ENCODE measurements at places on chromosomes 16 and 17.

- DNase-seq = no peak
These were observed 1.1 kb downstream of the METTL16 start for GRCh38 chr17:2510559-2510958.

DNA sequence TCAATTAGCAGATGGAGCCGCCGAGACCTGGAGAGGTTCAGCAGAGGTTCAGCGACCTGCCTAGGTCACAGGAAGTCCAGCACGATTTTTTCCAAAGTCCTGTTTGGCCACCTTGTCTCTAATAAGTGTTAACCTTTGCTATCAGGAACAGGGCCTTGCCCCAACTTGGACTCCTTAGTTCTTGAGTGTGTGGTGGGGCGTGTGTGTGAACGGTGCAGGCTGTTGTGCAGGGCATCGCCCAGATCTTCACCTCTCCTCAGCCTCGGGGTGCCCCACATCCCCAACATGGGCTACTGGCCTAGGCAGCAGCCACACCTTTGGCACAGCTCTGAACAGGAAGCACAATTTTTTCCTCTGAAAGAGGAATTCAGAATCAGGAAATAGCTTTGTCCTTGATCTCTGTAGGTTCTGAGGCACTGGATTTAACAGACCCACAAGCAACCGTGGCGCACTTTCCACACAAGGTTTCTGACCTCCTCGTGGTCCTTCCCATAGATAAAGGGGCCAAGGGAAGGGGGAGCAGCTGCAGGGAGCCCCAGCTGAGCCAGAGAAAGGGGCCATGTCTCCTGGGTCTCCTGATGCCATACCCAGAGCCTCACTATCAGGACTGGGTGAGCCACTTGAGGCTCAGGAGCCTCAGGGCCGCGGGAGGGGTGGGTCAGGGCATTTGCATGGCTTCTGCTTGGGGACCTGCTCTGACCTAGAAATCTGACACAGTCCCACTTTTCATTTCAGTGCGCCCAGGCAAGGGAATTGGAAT, 10.4 kb downstream of the MPRIP start:
- no peak for DNase-seq

- DNase-seq = peak; percentile 10
These were observed 59.4 kb upstream of the XYLT1 start for GRCh38 chr16:17529982-17530760.

GRCh38 chr16:13471036-13471435, 448.9 kb upstream of the ERCC4 start:
- DNase-seq = no peak

DNA sequence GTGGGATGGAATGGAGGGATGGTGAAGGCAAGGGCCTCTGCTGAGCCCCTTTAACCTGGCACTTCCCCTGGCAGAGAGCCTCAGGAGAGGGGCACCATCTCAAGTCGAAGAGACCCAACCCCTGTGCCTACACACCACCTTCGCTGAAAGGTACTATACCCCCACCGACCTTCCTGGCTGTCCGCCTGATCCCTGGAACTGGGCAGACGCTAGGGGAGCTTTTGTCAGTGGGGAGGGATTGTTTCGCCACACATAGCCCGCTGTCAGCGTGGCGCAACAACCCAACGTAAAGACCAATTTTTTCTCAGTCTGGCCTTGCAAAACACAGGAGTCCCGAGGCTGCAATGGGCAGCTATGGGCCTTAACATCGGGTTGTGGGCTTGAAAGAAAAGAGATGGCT, 3.1 kb downstream of the PPP1R1B start:
- DNase-seq = no peak

- no peak for DNase-seq
These were observed 5.9 kb upstream of the SLC16A5 start for GRCh38 chr17:75081611-75082540.

DNA sequence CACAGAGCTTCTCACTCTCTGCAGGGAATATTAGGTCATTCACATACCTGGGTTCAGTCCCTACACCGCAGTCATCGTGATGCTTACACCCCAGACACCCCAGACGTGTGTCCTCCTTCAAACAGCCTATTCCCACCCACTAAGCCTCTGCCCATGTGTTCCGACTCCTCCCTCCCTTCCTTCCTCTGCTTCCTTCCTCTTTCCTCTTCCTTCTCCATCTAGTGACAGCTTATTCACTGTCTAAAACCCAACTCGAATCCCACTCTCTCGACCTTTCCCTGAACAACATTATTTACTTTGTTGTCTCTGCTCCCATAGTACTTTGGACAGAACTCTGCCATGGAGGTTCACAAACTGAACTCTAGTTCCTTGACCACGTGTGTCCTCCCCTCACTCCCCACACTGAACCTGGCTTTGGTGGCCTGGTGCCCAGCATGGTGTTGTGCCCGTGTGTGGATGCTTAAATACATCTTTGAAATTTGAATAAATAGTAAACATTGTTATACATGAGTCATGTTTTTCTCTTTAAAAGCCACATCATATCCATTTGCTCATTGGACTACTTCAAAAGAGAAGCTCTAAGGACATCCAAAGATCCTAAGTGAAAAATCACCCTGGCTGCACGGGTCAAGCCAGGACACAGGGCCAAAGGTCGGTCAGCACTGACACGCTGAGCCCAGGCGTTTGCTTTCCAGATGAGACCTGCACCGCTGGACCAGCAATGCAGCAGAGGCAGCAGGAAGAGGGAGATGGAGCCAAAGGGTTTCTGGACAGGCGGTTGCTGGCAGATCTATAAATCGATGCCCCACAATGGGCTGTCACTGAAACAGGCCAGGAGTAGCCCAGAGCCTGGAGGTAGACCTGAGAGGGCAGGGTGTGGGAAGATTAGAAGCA, 14.1 kb upstream of the G6PC1 start:
- DNase-seq = no peak

- no peak for DNase-seq
These were observed 20.4 kb downstream of the RAI1 start for GRCh38 chr17:17701658-17702057.

DNA sequence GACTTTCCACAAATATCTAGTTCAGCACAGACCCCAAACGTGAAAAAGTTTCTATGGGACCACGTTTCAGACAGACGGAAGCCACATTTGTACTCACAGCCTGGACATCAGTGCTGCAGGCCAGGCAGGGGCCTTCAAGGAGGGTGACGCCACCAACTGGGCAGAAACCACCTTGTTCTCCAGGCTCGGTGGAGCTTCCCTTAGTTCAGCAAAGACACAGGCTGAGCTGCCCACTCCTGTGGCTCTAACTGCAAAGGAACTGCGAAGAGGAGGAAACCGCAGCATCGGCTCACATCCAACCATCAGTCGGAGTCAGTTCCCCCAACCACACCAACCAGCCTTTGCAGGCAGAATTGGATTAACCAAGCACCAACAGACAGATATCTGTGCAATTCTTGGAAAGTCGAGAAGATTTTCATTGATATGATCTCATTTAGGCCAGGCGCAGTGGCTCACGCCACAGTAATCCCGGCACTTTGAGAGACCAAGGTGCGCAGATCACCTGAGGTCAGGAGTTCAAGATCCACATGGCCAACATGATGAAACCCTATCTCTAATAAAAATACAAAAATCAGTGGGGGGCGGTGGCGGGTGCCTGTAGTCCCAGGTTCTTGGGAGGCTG, 73.3 kb upstream of the CNEP1R1 start:
- DNase-seq = no peak
